ENCODE measurements at places on chromosomes 12 and 14.
A peak's percentile ranks its signal among the peaks of the same experiment; 100 is the strongest.

DNA sequence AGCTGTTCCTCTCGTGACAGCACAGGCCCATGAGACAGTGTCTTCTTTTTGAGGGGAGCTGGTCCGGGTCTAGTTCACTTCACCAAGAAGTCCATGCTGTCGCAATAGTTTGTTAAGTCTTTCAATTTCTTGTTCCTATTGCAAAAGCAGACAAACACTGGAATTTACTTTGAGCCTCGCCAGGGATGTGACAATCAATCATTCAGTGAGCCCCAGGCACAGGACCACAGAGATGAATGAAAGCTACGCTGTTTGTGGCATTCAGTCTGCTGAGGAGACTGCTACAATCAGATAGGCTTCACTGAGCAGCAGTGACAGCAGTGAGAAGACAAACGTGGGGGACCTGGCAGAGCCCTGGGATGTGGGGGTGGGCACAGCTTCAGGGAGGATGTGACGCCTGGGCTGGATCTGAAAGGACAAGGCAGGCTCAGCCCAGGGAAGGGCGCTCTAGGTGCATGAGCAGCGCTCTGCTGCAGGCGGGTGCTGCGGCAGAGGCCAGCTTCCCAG is 35.5 kb downstream of the TCTN1 start:
- no peaks in the 10 kb centered on the region for H3K27me3 ChIP-seq
- no peak for DNase-seq
- H3K36me3 ChIP-seq = peaks cover 19% of the 10 kb centered on the region
- no peak overlapping the region for H3K27ac ChIP-seq

DNA sequence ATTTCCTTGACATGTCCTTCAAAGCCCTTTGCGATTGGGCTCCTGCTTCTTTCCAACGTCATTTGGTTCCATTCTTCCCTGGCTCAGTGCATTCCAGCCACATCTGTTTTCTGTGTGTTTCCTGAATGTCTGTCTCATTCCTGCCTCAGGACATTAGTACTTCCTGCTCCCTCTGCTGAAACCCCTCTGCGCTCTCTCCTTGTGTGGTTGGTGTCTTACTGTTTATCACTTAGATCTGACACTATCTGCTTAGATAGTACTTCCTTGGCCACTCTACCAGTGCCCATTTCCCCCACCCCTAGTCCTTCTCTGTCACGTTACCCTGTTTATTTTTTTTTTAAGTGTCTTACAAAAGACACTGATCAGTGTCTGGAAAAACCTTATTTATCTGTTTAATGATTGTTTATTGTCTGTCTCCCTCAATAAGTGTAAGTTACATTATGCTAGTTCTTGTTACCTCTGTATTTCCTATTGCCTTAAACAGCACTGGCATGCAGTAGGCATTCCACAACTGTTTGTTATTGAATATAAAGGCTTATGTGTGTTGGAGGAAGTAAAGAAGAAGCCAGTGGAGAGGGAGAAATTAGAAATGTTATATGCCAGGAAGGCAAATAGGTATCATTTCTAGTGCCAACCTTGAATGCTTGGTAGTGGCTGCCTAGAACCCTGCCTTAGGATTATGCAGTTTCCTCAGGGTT is 21.5 kb downstream of the DYRK2 start:
- no peaks in the 10 kb centered on the region for H3K27me3 ChIP-seq
- no peak overlapping the region for H3K27ac ChIP-seq
- DNase-seq = no peak
- H3K36me3 ChIP-seq = peaks cover 23% of the 10 kb centered on the region

GRCh38 chr12:106157802-106158201 is 19.0 kb upstream of the NUAK1 start:
- no peak for DNase-seq
- peaks cover 16% of the 10 kb centered on the region for H3K27me3 ChIP-seq
- no peak overlapping the region for H3K4me3 ChIP-seq
- H3K4me1 ChIP-seq = no peaks in the 10 kb centered on the region
- no peaks in the 10 kb centered on the region for H3K36me3 ChIP-seq
- no peak overlapping the region for H3K27ac ChIP-seq

DNA sequence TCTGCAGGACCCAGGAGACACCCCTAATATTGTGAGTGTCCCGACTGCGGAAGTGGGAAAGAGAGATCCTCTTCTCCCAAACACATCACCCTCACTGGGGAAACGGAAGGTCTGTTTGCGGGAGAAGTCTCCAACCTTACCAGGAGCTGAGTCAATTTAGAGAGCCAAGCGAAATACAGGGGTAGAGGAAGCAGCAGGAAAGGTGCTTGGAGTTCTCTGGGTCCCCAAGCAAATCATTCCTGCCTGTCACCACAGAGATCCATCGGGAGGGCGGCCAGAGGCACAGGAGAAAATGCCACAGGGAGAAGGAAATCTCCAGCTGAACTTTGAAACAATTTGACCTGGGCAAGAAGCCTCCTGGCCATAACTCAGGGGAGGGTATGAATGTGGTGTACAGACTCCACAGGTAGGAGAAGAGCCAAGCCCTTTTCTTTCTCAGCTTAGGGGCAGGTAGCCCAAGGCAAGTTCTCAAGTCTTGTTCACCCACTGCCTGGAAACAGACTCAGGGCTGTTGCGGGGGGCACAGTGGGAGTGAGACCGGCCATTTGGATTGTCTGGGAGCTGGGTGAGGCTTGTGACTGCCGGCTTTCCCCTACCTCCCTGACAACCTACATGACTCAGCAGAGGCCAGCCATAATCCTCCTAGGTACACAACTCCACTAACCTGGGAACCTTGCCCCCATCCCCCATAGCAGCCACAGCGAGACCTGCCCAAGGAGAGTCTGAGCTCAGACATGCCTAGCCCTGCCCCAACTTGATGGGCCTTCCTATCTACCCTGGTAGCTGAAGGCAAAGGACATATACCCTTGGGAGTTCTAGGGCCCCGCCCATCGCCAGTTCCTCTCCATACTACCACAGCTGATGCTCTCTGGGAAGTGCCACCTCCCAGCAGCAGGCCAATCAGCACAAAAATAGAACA is 211.9 kb upstream of the ARHGAP5 start:
- DNase-seq = no peak
- H3K27me3 ChIP-seq = no peaks in the 10 kb centered on the region
- H3K4me3 ChIP-seq = no peak overlapping the region
- no peak overlapping the region for H3K27ac ChIP-seq
- H3K4me1 ChIP-seq = peaks cover 14% of the 10 kb centered on the region

DNA sequence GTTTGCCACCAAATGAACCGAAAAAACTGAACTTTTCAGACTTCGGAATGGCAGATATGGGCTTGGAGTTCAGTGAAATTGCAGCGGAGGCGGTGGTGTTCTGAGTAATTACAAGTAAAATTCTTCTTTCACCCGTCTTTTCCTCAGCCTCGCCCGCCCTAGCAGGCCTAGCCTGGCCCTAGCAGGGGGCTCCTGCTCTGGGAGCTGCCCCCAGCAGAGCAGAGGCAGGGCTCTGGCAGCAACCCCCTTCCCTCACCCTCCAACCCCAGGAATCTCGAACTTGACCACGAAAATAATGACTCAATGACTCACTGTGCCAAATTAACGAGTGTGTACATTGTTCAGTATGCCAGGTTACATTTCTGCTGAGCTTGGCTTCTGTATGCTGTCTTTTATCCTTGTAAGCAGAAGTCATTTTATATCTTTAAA is 1.1 kb downstream of the PAPLN start:
- H3K4me3 ChIP-seq = no peak overlapping the region
- peaks cover 79% of the 10 kb centered on the region for H3K27me3 ChIP-seq
- H3K27ac ChIP-seq = no peak overlapping the region
- DNase-seq = no peak
- peaks cover 3% of the 10 kb centered on the region for H3K36me3 ChIP-seq
- peaks cover 34% of the 10 kb centered on the region for H3K4me1 ChIP-seq

DNA sequence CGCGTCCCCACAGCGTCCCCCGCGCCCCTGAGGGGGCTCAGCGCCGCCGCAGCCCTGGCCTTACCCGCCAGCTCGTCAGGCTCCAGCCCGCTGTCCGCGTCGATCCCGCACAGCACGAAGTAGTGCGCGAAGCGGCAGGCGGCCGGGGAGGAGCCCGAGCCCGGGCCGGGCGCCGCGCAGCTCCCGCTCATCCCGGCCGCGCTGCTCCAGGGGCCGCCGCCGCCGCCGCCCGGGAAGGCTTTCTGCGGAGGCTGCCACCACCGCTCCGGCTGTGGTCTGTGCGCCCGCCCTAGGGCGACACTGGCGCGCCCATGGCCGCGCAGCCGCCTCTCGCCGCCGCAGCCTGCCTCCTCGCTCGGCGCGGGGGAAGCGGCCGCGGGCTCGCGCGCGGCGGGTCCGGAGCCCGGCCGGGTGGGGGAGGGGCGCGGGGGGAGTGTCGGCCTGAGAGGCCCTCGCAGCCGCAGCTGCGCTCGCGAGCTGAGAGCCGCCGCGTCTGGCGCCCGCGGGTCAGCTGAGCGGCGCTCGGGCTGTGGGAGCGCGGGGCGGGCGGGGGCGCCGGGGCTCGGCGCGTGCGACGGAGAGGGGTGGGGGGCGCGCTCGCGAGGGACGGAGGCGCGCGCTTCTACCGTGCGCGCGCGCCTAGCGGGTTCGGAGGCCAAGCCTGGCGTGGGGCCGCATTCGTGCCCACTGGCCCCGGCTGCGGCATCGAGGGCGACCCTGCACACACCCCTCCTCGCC is at the start of gene DENND5B:
Gene DENND5B (minus strand): TSS at position 495 of the 738 bp plus-strand sequence. CDS start 304 bp downstream, at position 191.
- H3K27ac ChIP-seq = no peak within 1 kb of the TSS
- H3K4me1 ChIP-seq = peaks cover 10% of the 10 kb centered on the region
- peaks cover 52% of the 10 kb centered on the region for H3K27me3 ChIP-seq
- no peaks in the 10 kb centered on the region for H3K36me3 ChIP-seq
- peak; percentile 19 for DNase-seq

DNA sequence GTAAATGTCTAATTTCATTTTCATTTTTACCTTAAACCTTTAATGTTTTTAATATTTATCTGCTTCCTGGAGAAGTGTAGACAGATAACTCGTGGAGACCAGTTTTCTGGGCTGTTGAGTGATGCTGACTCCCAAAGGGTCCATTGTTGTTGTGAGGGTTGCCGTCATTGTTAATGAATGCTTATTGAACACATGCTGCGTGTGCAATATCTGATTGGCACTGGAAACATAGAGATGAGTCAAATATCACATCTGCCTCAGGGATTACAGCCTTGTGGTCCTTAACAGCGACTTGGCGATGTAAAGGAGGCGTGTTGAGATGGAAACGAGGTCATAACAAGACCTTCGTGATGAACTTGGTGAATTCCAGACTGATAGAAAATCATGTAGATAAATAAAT is 85.9 kb downstream of the FBXW8 start:
- no peaks in the 10 kb centered on the region for H3K4me1 ChIP-seq
- H3K27ac ChIP-seq = no peak overlapping the region
- no peaks in the 10 kb centered on the region for H3K27me3 ChIP-seq
- no peak overlapping the region for H3K4me3 ChIP-seq
- DNase-seq = no peak
- H3K36me3 ChIP-seq = peaks cover 3% of the 10 kb centered on the region

GRCh38 chr12:75666126-75666938 is 154.9 kb upstream of the KRR1 start:
- no peak overlapping the region for H3K27ac ChIP-seq
- H3K4me1 ChIP-seq = no peaks in the 10 kb centered on the region
- no peak overlapping the region for H3K4me3 ChIP-seq
- DNase-seq = no peak
- H3K27me3 ChIP-seq = peaks cover 5% of the 10 kb centered on the region
- H3K36me3 ChIP-seq = no peaks in the 10 kb centered on the region

- no peak overlapping the region for H3K4me3 ChIP-seq
- H3K27me3 ChIP-seq = no peaks in the 10 kb centered on the region
- no peaks in the 10 kb centered on the region for H3K4me1 ChIP-seq
Observed at GRCh38 chr14:32657081-32657480, 281.6 kb upstream of the NPAS3 start.

DNA sequence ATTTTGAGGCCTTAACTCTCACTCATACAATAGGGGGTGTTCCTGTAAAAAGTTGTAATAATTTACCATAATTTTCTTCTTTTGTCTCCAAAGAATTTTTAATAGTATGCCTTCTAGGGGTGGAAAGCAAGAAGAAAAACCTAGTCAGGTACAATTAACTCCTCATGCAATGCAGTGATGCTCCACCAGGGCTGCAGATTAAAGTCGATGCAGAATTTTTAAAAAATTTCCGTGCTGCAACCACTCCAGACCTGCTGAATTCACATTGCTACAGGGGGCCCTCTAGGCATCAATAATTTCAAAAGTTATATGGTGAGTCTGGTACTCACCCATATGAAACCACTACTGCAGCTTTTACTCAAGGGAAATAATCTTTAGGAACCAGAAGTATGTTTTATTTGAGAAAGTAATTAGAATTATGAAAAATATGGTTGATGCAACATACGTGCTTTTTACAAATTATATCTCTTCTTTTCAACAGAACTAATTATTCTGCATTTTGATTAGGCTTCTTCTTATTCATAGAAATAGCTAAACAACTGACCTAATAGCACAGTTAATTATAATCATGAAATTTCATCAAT is 353.2 kb downstream of the BCAT1 start:
- no peak for DNase-seq
- no peak overlapping the region for H3K4me3 ChIP-seq
- no peak overlapping the region for H3K27ac ChIP-seq

DNA sequence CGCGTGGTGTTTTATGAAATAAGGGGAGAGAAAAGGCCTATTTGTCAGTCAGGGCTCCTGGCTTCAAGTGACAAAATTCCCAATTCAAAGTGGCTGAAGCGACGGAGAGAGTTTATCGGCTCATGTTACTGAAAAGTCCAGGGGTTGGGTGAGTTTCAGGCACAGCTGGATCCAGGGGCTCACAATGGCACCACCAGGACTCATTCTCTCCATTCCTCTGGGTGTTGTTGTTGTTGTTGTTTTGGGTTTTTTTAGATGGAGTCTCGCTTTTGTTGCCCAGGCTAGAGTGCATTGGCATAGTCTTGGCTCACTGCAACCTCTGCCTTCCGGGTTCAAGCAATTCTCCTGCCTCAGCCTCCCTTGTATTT is 119.4 kb downstream of the SCARB1 start:
- H3K4me1 ChIP-seq = peaks cover 3% of the 10 kb centered on the region
- H3K36me3 ChIP-seq = no peaks in the 10 kb centered on the region

GRCh38 chr12:109744986-109745942 is 31.6 kb downstream of the FAM222A start:
- DNase-seq = no peak
- no peaks in the 10 kb centered on the region for H3K4me1 ChIP-seq
- H3K27me3 ChIP-seq = peaks cover 16% of the 10 kb centered on the region
- no peaks in the 10 kb centered on the region for H3K36me3 ChIP-seq
- no peak overlapping the region for H3K27ac ChIP-seq

- no peaks in the 10 kb centered on the region for H3K36me3 ChIP-seq
- DNase-seq = no peak
- no peak overlapping the region for H3K27ac ChIP-seq
- peaks cover 16% of the 10 kb centered on the region for H3K27me3 ChIP-seq
- no peak overlapping the region for H3K4me3 ChIP-seq
Observed at GRCh38 chr12:123877968-123878367, 94.7 kb downstream of the CCDC92 start.

- H3K36me3 ChIP-seq = no peaks in the 10 kb centered on the region
- no peak for DNase-seq
- peaks cover 36% of the 10 kb centered on the region for H3K27me3 ChIP-seq
Observed at GRCh38 chr12:6383572-6384498, at the start of gene LTBR. TSS of gene LTBR (plus strand) at chr12:6384162. CDS start at chr12:6384359, 197 bp downstream.

DNA sequence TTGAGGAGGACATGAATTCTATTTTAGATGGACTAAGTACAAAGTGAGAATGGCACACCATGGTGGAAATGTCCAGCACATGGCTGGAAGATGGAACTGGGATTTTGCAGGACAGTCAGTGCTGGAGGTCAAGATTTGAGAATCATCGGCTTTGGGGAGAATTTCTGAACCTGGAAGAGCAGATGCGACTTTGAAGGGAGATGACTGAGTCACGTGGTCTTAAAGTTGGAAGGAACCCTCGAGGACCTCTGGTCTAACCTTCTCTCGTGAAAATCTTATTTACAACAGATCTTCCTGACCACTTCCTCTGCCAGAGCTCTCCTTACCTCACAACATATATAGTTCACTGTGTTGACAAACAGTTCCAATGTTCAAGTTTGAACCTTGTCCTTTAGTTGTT is 415.4 kb downstream of the ATP23 start:
- peaks cover 9% of the 10 kb centered on the region for H3K27me3 ChIP-seq
- no peak for DNase-seq
- no peak overlapping the region for H3K4me3 ChIP-seq
- no peaks in the 10 kb centered on the region for H3K4me1 ChIP-seq
- H3K36me3 ChIP-seq = no peaks in the 10 kb centered on the region
